ENCODE measurements at places on chromosomes 4 and X.

DNA sequence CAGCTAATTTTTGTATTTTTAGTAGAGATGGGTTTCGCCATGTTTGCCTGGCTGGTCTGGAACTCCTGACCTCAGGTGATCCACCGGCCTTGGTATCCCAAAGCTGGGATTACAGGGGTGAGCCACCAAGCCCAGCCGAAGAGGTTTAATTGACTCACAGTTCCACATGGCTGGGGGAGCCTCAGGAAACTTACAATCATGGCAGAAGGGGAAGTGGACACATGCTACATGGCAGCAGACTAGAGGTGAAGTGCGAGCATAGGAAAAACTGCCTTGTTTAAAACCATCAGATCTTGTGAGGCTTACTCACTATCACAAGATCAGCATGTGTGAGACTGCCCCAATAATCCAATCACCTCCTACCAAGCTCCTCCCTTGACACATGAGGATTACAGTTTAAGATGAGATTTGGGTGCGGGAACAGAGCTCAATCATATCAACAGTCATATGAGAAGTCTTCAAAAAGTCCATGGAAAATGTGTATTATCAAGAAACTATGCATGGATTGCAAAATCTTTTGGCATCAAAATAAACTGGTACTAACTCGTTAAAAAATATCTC, 25.8 kb upstream of the RPL39 start:
- peak; percentile 35 for DNase-seq

DNA sequence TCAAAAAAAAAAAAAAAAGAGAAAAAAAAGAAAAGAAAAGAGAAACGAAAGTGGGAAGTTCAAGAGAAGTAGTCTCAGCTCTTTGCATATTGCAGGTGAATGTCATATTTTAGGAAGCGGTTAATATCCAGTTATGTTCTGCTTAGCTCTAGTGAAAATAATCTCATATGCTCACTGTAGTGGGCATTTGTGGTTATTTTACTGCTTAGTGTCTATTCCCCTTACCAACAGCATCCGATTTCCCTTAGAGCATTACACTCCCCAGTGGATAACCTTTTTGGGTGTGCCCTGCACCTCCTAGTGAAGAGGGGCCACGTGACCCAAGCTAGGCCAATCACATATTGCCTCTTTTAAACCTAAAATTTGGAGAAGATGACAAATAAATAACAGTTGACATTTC, 111.2 kb upstream of the ZNF827 start:
- no peak for DNase-seq

DNA sequence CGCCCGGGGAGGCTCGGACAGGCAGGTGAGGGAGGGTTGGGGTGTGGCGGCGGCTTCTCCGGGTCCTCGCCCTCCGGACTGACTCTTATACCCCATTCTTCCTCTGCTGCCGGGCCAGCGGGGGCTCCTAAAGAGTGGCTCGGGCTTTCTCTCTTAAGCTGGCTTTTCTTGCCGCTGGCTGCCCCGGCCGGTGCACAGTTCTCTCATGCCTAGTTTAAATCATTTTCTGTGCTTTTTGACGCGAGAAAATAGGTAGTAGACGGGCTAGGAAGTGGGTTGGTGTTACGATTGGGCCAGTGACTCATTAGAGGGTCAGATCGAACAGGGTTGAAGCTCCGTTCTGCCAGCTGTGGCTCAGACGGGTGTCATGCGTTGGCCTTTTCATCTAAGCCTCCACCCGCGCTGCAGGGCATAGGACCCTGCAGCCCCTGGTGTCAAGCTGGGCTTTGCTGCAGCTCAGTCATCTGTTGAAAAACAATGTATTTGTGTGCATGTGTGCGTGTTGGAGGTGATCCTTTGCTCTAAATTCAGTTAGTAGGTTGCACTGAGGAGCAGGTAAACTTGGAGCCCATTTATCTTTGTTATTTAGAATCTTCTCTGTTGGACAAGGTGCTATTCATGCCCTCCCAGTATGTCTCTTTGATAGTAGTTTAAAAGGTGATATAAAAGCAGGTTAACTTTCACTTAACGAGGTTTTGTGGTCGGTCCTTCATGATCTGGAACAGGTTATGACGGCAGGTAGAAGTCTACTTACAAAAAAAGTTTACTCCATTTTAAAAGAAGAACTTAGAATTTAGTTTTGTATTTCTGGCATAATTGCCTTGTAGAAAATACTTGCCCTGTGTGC, 802 bp downstream of the BMP2K start:
- peak; percentile 55 for DNase-seq

GRCh38 chr4:74624351-74625151, 169.8 kb downstream of the BTC start:
- DNase-seq = peak; percentile 97

DNA sequence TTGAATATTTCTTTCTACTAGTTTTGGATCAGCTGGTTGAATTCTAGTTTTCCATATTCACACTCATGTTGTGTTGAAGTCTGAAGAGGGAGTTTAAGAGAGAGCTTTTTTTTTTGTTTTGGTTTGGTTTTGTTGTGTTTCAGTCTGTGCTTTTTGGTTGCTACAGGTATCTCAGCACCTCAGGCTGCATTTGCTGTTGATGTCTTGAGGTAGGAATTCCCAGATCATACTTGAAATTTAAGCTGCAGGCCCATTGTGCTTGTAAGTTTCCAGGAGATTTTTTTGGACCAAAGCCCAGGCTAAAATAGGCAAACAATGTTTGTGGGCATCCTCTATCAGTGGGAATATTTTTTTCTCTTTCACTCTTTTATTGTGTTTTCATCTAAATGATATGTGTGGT, 190.2 kb upstream of the AGA start:
- DNase-seq = peak; percentile 4

DNA sequence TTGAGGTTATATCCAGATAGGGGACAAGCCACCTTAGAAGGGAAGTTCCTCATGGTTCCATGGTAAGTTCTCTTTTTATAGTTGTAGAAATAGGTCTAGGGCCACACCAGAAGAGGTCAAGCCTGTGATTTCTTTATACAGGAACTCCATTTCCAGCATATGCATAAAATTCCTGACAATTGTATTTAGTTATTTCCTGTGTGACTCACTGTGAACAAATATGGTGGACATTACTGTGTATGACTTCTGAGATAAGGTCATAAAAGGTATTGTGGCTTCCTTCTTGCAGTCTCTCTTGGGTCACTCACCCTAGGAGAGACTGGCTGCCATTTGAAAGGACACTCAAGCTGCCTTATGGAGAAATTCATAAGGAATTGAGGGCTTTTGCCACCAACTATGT, 2.2 kb upstream of the C4orf36 start:
- DNase-seq = no peak

DNA sequence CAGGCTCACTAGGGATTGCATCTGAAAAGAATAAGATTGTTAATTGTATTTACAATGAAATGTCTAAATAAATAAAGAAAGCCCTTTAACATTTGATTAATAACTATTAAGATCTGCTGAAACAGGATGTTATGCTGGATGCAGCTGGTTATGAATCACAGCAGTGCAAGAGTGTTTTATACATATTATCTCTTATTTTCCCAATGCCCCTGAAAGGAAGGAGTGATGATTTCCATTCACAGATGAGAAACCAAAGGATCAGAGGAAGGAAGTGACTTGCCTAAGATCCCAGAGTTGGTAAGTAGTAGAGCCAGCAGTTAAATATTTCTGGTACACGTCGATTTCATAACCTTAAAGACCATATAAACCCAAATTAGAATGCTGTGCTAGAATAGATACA, 76.3 kb upstream of the ARHGAP36 start:
- no peak for DNase-seq

- DNase-seq = peak; percentile 58
Measured at GRCh38 chrX:101429934-101430333, 21.9 kb downstream of the HNRNPH2 start.
